ENCODE measurements at places on chromosomes 1 and 21.

- DNase-seq: no peak
Measured at GRCh38 chr1:11248169-11248568, 14.2 kb downstream of the MTOR start.

GRCh38 chr1:61605607-61606321, 119.2 kb downstream of the TM2D1 start:
- no peak for DNase-seq

GRCh38 chr1:154493276-154493675, 8.7 kb upstream of the TDRD10 start:
- peak; percentile 75 for DNase-seq

- DNase-seq: no peak
Measured at GRCh38 chr1:97783751-97784150, 137.1 kb downstream of the DPYD start.

DNA sequence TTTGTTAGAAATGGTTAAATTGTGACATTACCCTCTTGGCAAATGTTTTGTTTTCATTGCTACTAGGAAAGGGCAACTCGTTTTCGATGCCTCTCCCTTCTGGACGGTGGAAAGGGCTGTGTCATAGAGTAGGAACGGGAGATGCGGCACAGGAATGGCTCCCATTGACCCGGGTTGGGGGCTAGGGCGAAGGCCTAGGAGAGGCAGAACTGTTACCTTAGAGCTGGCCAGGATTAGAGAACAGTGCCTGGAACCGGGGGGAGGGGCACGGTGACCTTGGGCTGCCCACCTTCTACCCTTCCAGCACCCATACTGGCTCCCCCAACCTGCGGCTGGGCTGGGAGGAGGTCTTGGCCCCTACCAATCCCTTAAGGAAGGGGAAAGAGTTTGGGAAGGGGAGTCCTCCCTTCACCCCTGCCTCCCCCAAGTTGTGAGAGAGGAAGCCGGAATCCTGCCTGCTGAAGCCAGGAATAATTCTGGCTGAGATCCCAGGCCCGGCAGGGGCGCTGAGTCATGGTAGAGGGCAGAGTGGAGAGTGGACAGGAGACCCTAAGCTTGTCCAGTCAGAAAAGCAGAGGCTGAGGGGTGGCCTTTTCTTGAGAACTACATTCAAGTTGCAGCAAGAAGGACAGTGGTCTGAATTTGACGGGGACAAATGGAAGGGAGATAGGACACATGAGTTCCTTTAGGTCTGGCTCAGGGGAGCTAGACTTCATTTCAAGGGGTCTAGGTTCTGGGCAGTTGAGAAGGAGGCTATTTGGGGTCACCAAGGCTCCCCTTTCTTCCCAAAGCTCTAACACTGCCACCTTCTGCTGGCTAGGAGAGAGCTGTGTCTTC, 8.2 kb downstream of the LMNA start:
- peak; percentile 94 for DNase-seq

DNA sequence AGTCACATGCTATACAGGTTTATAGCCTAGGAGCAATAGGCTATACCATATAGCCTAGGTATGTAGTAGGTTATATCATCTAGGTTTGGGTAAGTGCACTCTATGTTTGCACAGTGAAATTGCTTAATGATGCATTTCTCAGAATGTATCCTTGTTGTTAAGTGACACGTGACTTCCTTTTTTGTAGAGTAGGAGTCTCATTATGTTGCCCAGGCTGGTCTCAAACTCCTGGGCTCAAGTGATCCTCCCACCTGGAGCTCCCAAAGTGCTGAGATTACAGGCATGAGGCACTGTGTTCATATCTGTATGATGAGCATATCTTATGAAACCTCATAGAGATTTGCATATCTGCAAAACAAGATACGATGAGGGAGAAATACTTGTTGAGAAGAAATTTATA, 13.8 kb upstream of the ABCB10 start:
- DNase-seq: no peak
